Activated T-helper 1 cell treated with Interleukin-2 at 50 U/mL for 16 hours (primary cell): ENCODE measurements at places on chromosomes 16 and 17.

- DNase-seq = no peak
Measured at GRCh38 chr16:27671410-27671809, 121.5 kb downstream of the KATNIP start.

DNA sequence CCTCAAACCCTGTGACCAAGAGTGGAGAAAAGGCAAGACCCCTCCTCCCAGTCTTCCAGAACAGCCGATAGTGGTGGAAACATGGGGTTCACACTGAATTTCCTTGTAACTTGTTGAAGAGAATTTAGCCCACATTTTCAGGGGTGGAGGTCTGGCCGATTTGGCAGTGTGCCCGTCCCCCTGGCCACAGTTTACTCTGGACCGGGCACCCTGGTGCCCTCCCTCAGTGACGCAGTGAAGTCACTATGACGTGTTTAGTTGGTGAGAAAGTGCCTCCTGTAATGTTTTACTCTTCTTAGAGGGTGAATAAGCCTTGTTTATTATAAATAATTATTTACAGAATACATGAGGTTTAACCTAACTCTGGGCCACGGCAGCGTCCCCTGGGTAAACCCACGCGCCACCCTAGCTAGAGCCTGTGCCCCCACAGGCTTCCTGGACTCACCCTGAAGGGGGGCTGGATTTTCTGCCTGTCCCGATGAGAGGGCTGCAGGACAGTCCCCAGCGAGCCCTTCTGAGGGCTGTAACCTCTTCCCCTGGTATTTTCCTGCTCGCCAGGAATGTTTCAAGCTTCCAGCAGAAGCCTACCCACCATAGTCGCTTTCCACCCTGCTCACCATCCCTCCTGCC, 316.9 kb downstream of the SEC14L1 start:
- no peak for DNase-seq

DNA sequence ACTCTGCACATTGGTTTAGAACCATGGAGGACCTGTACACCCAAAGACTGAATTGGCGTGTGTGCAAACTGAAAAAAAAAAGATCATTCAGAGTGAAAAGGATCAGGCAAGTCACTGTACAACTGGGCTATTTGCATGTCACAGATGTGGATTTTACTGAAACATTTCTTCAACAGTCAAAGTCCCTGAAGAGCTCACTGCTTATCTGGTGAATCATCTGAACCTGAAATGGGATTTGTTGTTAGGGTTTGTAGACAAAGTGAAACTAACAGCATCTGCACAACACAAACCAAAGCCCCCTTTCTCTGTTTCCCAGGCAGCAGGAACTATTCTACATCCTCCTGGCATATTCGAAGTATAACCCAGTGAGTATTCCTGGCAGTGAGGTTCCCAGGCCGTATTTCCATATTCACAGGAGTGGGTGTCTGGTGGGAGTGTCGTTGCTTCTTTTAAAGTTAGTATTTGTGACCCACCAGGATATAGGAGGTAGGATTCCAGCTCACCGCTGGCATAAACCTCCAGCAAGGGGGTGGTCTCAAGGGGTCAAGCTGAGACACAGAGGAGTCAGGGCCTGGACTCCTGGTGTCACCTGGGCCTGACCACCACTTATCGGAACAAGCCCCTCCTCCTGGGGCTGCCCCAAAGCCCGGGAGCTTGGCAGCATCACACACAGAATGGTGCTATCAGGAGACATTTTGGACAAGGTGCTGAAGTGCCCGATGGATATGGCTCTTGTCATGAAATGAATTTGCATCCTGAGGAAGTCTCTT, 80.9 kb downstream of the GOSR1 start:
- no peak for DNase-seq

GRCh38 chr17:48463526-48463925, 33.5 kb upstream of the SKAP1 start:
- no peak for DNase-seq
